T-helper 17 cell (primary cell): ENCODE measurements at places on chromosomes 6 and 20. TPM values are rescaled to one million over a fixed set of nuclear protein-coding genes. Genes with fewer than 3 reads are reported as not detected.
A peak's percentile ranks its signal among the peaks of the same experiment; 100 is the strongest.

DNA sequence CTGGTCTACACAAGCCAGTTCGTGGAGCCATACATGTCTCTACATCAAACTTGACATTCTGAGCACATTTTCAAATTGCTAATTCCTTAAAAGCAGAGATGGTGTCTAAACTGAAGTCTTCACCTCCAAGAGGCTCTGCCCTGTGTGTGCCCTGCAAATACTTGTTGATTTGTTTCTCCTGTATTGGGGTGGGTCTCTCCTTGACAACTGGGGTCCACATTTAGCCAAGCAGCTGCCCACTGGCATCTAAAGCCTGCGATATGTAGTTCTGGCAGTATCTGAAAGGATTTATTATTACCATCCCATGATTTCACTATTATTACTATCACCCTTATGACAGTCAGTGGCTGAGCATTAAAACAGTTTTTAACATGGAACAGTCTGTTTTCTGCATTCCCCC, 45.9 kb upstream of the PKHD1 start:
- H3K27me3 ChIP-seq = peaks cover 21% of the 10 kb centered on the region
- peaks cover 12% of the 10 kb centered on the region for H3K4me1 ChIP-seq
- peaks cover 2% of the 10 kb centered on the region for H3K36me3 ChIP-seq

DNA sequence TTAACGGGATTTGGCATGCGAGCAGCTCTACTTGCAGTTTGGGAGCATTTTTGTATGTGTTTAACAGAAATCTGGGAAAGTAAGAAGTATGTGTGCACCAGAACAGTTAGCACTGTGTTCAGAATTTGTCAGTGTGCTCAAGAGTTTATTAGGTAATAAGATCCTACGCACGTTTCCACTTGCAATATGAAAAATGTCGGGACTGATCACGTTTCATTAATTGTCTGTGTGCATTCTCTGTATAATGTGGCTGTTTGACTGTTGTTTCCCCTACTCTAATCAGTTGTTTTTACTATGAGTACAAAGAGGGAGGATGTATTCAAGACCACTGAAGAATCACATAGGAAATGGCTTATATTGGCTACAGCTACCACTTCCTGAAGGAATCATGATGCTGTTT, 349.7 kb upstream of the POU3F2 start:
- no peak overlapping the region for H3K4me3 ChIP-seq
- H3K36me3 ChIP-seq = no peaks in the 10 kb centered on the region
- no peak overlapping the region for H3K27ac ChIP-seq
- DNase-seq = no peak
- no peaks in the 10 kb centered on the region for H3K4me1 ChIP-seq

- DNase-seq = no peak
- H3K27me3 ChIP-seq = no peaks in the 10 kb centered on the region
- no peaks in the 10 kb centered on the region for H3K36me3 ChIP-seq
- no peak overlapping the region for H3K4me3 ChIP-seq
- H3K27ac ChIP-seq = no peak overlapping the region
These were observed 270.2 kb upstream of the PRDM1 start for GRCh38 chr6:105815661-105816555.

GRCh38 chr6:3139090-3139903, 18.0 kb downstream of the TUBB2A start:
- no peak overlapping the region for H3K4me3 ChIP-seq
- H3K36me3 ChIP-seq = peaks cover 9% of the 10 kb centered on the region
- DNase-seq = no peak

- H3K36me3 ChIP-seq = peaks cover 5% of the 10 kb centered on the region
- no peak for DNase-seq
- no peak overlapping the region for H3K4me3 ChIP-seq
- H3K27ac ChIP-seq = no peak overlapping the region
- H3K4me1 ChIP-seq = peaks cover 9% of the 10 kb centered on the region
These were observed 100.5 kb downstream of the ASCC3 start for GRCh38 chr6:100780648-100781047.

- no peak overlapping the region for H3K27ac ChIP-seq
- H3K27me3 ChIP-seq = no peaks in the 10 kb centered on the region
- H3K4me1 ChIP-seq = no peaks in the 10 kb centered on the region
- H3K36me3 ChIP-seq = no peaks in the 10 kb centered on the region
These were observed 24.9 kb downstream of the COL21A1 start for GRCh38 chr6:56222499-56222898.

DNA sequence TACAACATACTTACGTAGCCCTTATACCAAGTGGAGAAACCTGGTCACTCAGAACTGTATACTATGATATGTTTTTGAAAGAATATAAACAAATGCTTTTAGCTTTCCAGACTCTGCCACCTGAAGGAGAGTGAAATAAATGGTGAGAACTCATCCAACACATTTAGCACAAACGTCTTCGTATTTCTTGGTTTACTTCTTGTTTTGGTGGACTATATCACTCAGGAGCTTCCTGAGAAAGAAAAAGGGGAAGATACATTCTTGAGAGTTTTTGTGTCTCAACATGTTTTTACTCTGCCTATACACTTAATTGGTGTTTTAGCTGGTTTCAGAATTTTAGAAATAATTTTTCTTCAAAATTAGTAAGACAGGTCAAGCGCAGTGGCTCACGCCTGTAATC, 19.4 kb upstream of the CTAGE9 start:
- no peaks in the 10 kb centered on the region for H3K27me3 ChIP-seq
- no peaks in the 10 kb centered on the region for H3K36me3 ChIP-seq

GRCh38 chr6:34232901-34233300, 3.8 kb upstream of the HMGA1 start:
- H3K4me3 ChIP-seq = no peak overlapping the region
- H3K27ac ChIP-seq = peak overlapping the region; percentile 44
- DNase-seq = no peak
- H3K4me1 ChIP-seq = peaks cover 10% of the 10 kb centered on the region

GRCh38 chr6:94454231-94454630, 1034.9 kb upstream of the EPHA7 start:
- DNase-seq = no peak
- no peaks in the 10 kb centered on the region for H3K36me3 ChIP-seq
- no peak overlapping the region for H3K4me3 ChIP-seq
- H3K27me3 ChIP-seq = no peaks in the 10 kb centered on the region
- H3K27ac ChIP-seq = no peak overlapping the region

- peak overlapping the region; percentile 98 for H3K27ac ChIP-seq
- H3K36me3 ChIP-seq = no peaks in the 10 kb centered on the region
- H3K4me1 ChIP-seq = peaks cover 66% of the 10 kb centered on the region
These were observed 62.7 kb downstream of the FYN start for GRCh38 chr6:111810294-111811131.

DNA sequence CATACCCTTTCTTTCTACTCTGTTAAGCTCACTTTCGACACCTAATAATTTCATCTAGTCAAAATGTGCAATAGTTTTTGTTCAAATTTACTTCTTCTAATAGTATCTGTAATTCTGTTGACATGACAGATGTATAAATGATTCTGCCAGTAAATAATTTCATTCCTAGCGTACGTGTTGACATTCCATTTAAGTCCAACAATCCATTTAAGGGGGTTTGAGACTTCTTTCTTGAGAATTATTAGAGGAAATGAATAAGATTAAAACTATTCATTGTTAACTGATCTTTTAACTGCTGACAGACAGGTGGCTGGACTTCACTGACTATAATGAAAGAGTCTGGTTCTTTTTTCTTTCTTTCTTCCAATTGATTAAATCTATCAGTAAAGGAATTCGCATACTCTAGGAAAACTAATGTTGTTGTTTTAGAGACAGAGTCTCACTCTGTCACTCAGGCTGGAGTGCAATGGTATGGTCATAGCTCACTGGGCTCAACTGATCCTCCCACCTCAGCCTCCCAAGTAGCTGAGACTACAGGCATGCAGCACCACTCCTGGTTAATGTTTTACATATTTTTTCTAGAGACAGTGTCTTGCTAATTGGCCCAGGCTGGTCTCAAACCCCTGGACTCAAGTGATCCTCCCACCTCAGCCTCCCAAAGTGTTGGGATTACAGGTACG, 55.9 kb downstream of the MAP3K5 start:
- peaks cover 44% of the 10 kb centered on the region for H3K4me1 ChIP-seq
- H3K36me3 ChIP-seq = peaks cover 10% of the 10 kb centered on the region
- H3K27ac ChIP-seq = no peak overlapping the region

DNA sequence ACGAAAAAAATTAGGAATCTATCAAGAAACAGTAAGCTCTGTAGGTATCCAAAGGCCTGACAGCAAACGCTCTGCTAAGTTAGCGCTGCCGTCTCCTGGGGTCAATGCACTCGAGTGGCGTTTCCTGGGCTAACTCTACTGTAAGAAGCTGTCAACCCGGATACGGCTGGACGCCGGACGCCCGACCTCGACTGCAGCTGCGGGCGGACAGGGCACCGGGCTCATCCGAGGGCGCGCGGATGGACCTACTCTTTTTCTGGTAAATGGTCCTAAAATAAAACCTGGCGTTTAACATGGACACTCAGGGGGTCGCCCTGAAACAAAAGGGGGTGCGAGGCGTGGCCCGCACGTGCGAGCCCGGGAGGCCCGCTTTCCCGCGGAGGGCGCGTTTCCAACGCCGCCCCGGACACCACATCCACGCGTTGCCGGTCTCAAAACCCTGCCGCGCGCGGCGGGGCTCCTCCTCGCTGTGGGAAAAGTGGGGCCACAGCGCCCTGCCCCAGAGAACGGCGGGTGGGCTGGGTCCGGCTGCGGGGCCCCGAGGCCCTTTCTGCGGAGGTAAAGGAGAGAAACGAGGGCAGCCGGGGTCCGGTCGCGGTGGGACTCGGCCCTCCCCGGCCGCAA, 537 bp downstream of the TCP1 start:
- peak overlapping the region; percentile 97 for H3K27ac ChIP-seq
- no peaks in the 10 kb centered on the region for H3K27me3 ChIP-seq
- peaks cover 39% of the 10 kb centered on the region for H3K4me1 ChIP-seq
- DNase-seq = peak; percentile 10
- peaks cover 2% of the 10 kb centered on the region for H3K36me3 ChIP-seq

- H3K4me1 ChIP-seq = no peaks in the 10 kb centered on the region
- H3K4me3 ChIP-seq = no peak overlapping the region
These were observed 73.1 kb upstream of the IPCEF1 start for GRCh38 chr6:154429711-154430110.

DNA sequence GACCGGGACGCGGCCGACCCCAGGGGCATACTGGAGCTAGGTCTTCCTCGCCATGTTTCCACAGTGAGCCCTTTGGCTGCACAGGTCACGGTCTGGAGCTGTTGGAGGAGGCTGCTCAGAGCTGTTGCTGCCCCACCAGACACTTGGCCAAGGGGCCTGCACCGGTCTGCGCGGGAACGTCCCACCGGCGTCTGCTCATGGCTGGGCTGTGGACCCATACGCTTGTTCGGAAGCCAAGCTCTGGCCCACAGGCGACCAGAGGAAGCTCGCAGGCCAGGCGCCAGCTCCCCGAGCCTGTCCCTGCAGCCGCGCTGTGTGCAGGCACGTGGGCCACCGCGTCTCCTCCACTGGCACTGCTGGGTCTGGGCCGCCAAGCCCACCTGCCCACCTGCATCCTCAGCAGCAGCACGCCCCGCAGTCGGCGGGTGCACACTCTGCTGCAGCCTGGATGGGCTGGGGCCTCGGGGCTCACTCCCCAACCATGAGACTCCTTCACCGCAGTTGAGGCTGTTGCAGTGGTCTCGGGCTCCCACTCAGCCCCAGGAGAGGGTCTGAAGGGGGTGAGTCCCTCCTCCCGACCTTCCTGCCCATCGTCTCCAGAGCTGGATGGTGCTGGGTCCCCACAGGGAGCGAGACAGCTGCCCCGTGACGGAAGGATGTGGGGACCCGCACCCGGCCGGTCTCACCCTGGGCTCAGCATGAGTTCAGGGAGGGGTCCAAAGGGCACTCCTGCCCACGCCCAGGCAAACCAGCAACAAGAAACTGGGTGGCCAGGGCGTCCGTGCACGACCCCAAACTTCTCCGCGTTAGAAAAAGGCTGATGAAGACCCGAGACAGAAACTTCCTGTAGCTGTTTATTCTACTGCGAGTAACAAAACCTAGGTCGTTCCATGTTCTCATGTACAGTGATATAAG, 15.5 kb upstream of the TCFL5 start:
- H3K4me3 ChIP-seq = peak overlapping the region; percentile 31
- peaks cover 21% of the 10 kb centered on the region for H3K4me1 ChIP-seq
- DNase-seq = no peak
- H3K36me3 ChIP-seq = peaks cover 2% of the 10 kb centered on the region

DNA sequence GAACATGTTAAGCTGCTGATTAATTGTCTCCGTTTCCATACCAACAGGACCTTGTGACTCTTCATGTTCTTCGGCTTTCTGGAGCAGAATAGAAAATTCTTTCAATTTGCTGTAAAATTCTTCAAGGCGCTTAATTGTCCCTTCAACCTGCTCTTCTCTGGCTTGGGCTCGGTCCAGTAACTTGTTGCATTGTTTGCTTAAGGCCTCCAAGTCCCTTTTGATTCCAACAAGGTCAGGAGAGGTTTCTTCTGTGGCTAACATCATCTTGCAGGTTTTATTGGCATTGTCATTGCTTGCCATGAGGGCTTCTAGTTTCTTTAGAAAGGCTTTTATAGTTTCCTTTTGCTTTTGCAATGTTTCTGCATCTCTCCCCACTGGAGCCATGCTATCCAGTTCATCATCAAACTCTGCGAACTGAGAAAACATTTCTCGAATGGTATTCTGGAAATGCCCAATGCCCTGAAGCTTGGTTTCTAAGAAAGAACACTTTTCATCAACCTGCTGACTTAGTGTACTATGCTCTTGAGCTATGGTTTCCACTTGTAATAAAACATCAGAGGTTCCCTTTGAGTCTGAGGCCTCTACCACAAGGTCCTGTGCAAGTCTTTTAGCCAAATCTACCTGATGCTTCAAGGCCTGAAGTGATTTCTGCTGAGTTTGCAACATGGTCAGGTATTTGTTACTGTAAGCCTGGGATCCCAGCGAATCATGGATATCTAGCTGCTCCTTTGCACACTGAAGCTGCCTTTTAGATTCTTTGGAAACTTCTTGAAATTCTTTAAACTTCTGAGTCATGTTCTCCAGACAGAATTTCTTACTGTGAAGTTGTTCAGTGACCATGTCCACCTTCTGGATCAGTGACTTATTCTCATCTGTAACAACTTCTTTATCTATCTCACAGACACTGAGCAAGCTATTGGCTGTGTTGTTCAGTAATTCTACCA, 90.2 kb downstream of the DST start:
- H3K4me1 ChIP-seq = peaks cover 7% of the 10 kb centered on the region
- no peak overlapping the region for H3K27ac ChIP-seq
- H3K27me3 ChIP-seq = no peaks in the 10 kb centered on the region
- no peak for DNase-seq
- H3K4me3 ChIP-seq = no peak overlapping the region

GRCh38 chr6:10960171-10960570, 73.3 kb downstream of the SYCP2L start:
- H3K27ac ChIP-seq = no peak overlapping the region
- H3K27me3 ChIP-seq = peaks cover 19% of the 10 kb centered on the region
- no peaks in the 10 kb centered on the region for H3K36me3 ChIP-seq
- DNase-seq = no peak
- H3K4me1 ChIP-seq = no peaks in the 10 kb centered on the region
- no peak overlapping the region for H3K4me3 ChIP-seq

GRCh38 chr20:53735536-53736050, 142.0 kb upstream of the ZNF217 start:
- H3K4me3 ChIP-seq = no peak overlapping the region
- peaks cover 25% of the 10 kb centered on the region for H3K4me1 ChIP-seq
- H3K36me3 ChIP-seq = no peaks in the 10 kb centered on the region
- no peak overlapping the region for H3K27ac ChIP-seq
- H3K27me3 ChIP-seq = no peaks in the 10 kb centered on the region

GRCh38 chr6:151440930-151441329, 11.0 kb downstream of the RMND1 start:
- no peaks in the 10 kb centered on the region for H3K27me3 ChIP-seq
- peaks cover 23% of the 10 kb centered on the region for H3K4me1 ChIP-seq

TP53TG5 gene
- not detected for total RNA-seq

GPX6 gene
- total RNA-seq = not detected

KCNG1 gene
- total RNA-seq = 0.90 TPM

OPRL1 gene
- 1.4 TPM for total RNA-seq

KIAA1755 gene
- total RNA-seq = not detected

CPNE5 gene
- 5.5 TPM for total RNA-seq
